Vagina (tissue), 2 donors: ENCODE measurements at places on chromosomes 16 and 17.

GRCh38 chr17:15462976-15463772 lies 4.2 kb downstream of the CDRT4 start:
- H3K36me3 ChIP-seq: no peaks in the 10 kb centered on the region
- H3K27me3 ChIP-seq: no peaks in the 10 kb centered on the region
- H3K27ac ChIP-seq: peak overlapping the region; percentile 56
- peaks cover 28% of the 10 kb centered on the region for H3K4me1 ChIP-seq
- no peak overlapping the region for H3K4me3 ChIP-seq
- DNase-seq: no peak

GRCh38 chr16:75143941-75144340 lies 4.4 kb upstream of the ZFP1 start:
- no peaks in the 10 kb centered on the region for H3K27me3 ChIP-seq
- H3K4me1 ChIP-seq: no peaks in the 10 kb centered on the region
- no peaks in the 10 kb centered on the region for H3K36me3 ChIP-seq
- no peak overlapping the region for H3K27ac ChIP-seq

GRCh38 chr17:61009663-61010062 lies 332.0 kb downstream of the BCAS3 start:
- H3K36me3 ChIP-seq: no peaks in the 10 kb centered on the region
- DNase-seq: no peak
- no peaks in the 10 kb centered on the region for H3K4me1 ChIP-seq

DNA sequence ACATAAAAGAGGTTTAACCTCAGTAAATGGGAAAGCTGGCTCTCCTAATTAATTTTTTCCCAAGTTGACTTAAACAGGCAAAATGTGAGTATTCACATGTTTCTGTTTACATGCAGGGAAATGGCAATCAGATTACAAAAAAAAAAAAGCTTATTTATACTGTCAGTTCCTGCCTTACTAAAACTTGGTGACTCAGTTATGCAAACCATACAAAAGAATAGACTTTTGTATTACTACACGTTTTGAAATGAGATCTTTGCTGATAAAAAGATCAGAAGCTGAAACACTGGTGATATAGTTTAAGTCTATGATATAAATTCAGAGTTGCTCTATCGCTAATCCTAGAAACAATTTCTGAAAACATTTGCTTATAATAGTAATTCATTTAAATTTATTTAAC lies 9.4 kb upstream of the KCNJ2 start:
- H3K4me1 ChIP-seq: no peaks in the 10 kb centered on the region
- no peak overlapping the region for H3K27ac ChIP-seq
- DNase-seq: no peak
- no peak overlapping the region for H3K4me3 ChIP-seq

- H3K27me3 ChIP-seq: no peaks in the 10 kb centered on the region
- H3K4me3 ChIP-seq: no peak overlapping the region
- H3K36me3 ChIP-seq: no peaks in the 10 kb centered on the region
- no peak for DNase-seq
- peaks cover 16% of the 10 kb centered on the region for H3K4me1 ChIP-seq
Measured at GRCh38 chr16:1647856-1648255, 30.2 kb upstream of the JPT2 start.
